ENCODE measurements at places on chromosomes 16 and 17. TPM values are rescaled to one million over a fixed set of nuclear protein-coding genes. Genes with fewer than 3 reads are reported as not detected.

DNA sequence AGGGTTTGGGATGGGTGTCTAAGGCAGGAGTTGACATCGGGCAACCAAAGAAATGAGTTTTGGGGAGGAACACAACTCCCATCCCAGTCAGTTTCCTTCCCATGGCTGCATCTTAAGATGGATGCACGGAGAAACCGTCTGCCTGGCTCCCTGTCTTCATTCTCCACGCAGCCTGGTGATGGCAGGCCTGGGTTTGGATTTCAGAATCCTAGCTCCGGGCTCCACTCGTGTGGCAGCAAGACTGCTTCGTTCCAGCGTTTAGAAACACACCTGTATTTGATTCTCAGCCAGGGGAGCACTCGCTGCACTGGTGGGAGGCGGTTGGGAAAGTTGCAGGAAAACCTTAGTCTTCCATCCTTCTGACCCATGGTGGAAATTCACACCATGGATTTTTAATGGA lies 141.1 kb downstream of the RAB11FIP4 start:
- DNase-seq = no peak

DNA sequence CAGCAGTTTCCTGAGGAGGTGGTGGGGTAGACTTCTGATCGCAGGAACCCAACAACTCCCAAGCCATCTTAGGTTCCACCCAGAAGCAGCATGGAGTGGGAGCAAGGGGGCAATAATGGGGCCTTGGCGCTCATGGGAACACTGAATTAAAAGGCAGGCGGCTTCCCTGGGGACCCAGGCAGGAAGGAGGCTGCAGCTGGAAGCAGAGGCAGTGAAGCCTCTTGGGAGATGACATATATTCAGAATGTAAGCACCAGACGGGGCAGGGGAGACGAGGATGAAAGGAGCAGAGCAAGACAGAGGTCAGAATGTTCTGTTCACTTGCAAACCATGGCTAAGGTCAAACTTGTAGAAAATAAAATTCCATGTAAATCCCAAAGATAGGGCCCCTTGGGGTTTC lies 2.9 kb downstream of the HIGD1B start:
- DNase-seq = no peak

DNA sequence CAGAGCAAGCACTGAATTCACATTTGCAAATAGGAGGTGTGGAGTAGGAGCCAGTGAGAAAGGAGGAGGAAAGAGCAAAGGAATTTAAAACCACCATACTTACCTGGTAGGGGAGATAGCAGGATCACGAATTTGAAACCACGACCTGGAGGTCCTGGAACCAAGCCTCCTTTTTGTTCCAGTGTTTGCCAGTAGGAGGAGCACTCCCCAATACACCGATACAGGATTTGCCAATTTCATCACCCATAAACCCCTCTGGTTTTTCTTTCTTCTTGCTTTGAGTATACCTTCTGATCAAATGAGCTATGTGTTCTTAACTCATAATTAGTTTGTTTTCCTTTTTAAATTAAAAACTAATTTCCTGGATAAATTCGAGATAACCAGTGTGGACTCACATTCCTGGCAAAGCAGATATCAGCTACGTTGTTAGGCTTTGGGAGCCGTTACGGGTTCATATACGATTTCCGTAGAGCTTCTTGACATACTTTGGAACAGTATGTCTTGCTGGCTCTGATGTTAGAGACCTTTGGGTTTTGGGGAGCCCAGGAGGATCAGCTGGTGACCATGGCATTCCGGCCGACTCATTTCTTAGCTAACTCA lies 22.7 kb downstream of the BCO1 start:
- no peak for DNase-seq

DNA sequence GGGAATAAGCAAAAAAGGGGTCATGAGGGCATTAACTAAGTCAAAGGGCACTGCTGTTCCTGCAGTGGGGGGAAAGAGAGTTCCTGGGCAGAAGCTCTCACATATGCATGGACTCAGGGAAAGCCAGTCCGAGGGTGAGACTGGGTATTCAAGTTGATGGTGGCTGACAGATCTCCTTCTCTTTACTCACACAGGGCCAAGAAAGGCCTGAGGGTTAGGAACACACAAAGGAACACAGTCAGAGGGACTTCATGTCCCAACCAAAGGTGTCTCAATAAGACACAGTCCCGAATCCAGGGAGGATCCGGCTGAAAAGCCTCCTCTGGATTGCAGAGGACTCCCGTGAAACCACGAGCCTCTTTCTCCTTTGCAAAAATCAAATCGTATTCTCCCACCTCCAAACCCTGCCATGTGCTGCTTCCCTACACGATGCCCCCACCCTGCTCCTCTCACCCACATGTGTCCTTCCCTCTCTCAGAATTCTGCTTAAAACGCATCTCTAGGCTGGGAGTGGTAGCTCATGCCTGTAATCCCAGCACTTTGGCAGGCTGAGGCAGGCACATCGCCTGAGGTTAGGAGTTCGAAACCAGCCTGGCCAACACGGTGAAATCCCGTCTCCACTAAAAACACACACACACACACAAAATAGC lies 23.6 kb downstream of the CUEDC1 start:
- no peak for DNase-seq

DNA sequence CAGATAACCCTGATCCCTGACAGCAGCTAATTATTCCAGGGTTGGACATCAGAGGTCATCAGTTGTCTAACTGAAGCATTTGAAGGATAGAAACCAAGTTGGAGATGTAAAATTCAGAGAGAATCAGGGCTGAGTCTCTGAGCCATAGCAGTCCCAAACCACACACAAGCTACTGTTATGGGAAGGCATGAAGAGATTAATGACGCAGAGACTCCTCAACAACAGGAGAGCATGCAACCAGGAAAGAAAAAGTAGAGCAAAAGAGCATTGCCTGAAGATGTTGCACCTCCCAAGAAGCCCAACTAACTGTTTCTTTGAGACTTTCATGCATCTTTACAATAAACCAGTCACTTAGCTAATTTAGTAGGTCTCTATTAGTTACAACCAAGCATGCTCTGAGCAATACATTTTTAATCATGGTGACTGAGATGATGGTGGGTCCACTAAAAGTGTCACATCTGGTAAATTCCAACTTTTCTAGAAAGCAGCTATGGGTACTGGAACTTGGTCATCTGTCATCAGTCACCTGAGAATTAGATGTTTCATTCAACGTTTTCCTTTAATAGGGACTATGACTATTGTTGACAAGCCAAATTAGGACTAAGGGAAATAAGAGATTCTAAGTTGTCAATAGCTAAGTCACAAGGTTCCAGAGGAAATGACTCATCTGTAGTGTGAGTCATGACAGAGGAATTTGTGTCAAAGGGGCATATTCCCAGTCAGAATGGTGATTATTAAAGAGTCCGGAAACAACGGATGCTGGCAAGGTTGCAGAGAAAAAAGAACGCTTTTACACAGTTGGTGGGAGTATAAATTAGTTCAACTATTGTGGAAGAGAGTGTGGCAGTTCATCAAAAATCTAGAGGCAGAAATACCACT lies 239.8 kb downstream of the CHD9NB start:
- DNase-seq = no peak

GRCh38 chr17:55677446-55677845 lies 45.2 kb downstream of the TMEM100 start:
- no peak for DNase-seq

- DNase-seq = no peak
These were observed 24.2 kb downstream of the MAP3K3 start for GRCh38 chr17:63646488-63646806.

The PGS1 gene
- 38.1 TPM for polyA plus RNA-seq

DNA sequence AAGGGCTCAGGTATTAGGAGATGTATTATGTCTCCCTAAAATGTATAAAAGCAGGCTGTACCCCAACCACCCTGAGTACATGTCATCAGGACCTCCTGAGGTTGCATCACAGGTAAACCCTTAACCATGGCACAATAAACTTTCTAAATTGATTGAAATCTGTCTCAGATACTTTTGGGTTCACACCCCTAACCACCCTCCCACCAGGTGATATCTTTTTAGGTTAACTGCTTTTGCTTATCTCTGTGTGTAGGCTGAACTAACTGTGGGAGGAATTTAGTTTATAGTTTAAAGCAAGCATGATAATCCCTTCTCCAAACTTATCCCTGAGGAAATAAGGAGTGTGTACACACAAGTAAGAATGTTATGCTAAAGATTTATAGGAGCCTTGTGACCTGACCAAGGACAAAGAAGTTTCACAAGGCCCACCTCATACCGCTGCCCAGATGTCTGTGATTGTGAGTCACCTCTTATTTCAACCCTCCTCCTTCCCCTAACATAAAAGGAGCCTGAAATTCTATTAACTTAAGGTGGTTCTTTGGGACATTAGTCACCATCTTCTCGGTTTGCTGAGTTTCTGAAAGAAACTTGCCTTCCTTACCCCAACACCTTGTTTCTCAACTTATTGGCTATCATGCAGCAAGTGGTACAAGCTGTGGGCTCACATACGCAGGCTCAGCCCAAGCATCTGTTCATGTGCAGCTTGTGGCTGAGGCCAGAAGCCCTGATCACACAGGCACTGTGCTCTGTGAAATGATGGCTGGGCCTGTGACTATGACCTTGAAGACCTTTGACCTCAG lies 11.3 kb downstream of the PRSS22 start:
- DNase-seq = no peak

GRCh38 chr17:52383493-52384100 lies 225.1 kb upstream of the CA10 start:
- DNase-seq = peak; percentile 46

The KRTAP4-1 gene
- polyA plus RNA-seq = not detected

- peak; percentile 64 for DNase-seq
These were observed 1.1 kb downstream of the KATNB1 start for GRCh38 chr16:57736419-57737351.

GRCh38 chr16:10745841-10746240 lies 2.2 kb downstream of the NUBP1 start:
- DNase-seq = no peak

DNA sequence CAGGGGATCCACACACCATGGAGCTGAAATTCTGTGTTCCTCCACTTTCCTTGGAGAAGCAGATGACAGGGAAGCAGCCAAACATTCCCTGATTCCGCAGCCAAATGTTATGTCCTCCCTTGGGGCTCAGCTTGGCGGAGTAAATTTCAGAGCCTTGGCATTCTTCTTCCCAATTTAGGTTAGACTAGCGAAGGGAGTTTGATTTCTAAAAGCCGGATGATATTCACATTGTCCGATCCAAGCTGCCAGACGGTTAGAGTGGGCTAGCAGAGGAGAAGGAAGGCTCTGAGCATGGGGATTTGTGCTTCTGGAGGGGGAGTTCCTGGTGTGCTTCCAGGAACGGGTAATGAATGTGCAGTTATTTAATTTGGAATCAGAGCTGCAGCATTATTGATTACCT lies 380.4 kb upstream of the EEF2KMT start:
- DNase-seq = peak; percentile 22

DNA sequence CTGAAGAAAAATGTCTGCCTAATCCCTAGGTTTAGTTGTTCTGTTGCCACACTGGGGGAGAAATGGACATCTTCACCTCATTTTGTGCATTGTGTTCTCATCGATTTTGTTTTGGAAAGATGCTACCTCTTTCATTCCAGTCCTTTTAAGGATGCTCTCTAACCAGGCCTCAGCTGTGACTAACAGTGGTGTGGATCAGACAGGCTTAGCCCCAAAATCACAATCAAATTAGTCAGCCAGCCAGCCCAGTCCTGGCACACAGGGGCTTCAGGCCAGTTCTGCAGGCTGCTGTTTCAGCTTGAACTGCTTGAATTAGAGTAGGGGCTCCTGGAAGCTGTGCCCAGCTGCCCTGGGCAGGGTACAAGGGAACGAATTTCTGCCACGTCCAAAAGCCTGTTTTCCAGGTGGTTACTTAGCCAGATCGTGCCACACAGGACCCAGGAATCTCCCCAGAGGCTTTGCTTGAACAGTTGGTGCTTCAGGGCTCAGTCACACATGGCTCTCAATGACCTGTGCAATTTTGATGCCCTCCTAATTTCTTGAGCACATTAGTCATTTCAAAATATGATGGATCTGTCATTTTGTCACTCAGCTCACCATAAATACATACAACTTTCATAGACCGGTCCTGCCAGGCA lies 60.7 kb downstream of the CLEC16A start:
- DNase-seq = no peak

DNA sequence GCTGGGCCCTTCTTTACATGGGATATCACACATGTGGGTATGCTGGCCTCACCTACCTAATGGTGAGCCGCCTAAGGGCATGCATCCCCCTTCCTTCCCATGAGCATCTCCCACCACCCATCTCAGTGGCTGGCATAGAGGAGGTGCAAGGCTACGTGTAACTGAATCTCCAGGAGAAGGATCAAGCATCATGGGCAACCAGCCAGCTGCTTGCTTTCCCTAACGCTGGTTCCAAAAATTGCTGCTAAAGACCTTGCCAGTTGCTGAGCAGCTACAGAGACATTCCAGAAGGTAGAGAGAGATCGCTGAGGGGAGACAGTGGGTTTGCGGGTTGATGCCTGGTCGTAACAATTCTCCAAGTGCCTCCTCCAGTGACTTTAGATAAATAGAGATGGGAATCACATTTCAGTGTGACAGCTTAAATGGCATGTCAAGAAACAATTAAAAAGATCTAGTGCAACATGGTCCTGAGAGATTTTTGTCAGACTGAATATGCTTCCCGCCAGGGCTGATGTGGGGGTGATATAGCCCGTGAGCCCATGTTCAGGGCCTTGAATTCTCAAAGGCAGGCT lies 378.4 kb upstream of the CDH5 start:
- no peak for DNase-seq

The DNAH9 gene
- 1.2 TPM for polyA plus RNA-seq

DNA sequence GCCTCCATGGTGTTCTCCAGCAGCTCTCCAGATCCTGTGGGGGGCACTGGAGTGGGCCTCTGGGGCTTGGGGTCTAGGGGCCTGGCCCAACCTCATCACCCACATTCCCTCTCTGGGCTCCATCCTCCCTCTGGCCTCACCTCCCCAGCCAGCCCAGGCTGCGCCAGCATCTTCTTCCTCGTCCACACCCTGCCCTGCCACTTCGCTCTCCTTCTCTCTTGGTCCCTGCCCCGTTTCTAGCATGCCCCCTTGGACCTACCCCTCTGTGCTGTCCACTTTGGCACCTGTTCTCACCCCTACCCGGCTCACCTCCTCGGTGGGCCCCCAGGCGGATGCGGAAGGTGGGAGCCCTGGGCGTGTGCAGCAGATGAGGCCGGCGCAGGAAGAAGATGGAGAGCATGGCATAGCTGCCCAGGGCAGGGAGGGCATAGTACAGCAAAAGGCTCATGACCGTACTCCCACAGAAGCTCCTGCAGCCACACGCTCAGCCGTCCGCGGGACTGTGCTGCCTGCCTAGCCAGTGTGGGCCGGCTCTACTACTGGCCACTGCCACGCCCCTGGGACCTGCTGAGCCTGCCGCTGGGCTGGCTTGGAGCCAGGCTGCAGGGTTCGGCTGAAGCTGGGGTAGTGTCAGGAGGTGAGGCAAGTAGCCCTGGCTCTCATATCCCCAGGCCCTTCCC lies at the start of gene GDPD3:
Gene GDPD3, minus strand, starts transcription at position 507 of the 680 bp plus-strand sequence. Its CDS starts 59 bp downstream, at position 448.
- no peak for DNase-seq

The MT4 gene
- polyA plus RNA-seq = not detected

DNA sequence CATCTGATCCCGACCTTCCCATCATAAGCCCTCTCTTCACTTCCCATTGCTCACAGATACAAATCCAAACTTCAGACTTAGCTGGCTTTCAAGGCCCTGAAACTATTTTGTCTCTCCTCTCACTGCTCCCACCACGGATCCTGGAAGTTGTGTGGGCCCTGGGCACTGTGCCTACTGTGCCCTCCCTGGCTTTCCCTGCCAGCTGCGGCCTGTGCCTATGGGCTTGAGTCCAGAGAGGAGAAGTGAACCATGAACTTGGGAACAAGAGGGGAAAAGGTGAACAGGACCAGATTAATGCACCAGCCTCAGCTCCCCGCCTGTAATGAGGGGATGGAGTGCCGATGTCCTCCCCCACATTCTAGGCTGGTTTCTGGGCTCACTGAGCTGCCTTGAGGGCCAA lies 18.9 kb upstream of the KCNJ12 start:
- no peak for DNase-seq

Data from muscle of arm (tissue), 14 donors.